Naive thymus-derived CD4-positive, alpha-beta T cell (primary cell): ENCODE measurements at places on chromosomes 7 and 10.
A peak's percentile ranks its signal among the peaks of the same experiment; 100 is the strongest.

GRCh38 chr7:131068604-131069021, 259.1 kb upstream of the MKLN1 start:
- DNase-seq, result no peak

DNA sequence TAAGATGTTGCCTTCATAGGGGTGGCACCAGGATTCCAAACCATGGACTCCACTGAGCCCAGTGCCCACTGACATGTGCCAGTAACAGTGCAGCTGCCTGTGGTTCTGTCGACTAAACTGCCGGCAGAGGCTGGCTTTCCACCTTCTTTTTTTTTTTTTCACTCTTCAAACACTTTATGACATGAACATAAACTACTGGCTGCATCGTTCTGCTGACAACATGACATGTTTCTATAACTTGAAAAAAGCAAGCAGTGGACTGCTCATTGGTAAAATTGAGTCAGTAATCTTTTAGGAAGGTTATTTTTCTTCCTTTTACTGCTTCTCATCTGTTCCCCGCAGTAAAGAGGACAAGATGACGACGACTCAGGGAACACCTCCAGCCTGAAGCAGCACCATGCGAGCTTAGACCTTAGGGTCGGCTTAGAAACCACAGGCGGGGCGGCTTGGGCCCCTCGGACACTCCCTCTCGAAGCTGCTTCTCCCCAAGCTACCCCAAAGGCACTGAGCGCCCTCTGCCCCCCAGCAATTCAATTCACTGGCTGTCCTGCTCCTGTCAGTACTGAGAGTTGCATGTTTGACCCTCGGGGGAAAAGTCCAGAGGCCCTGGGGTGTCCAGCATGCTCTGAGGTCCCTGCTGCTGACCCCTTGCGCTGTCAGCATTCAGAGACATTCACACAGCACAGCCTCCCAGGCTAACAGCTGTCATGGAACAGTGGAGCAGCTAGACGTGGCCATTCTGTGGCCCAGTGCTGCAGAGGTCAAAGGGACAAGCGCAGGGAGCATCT, 112.5 kb downstream of the EGFR start:
- no peak for DNase-seq

GRCh38 chr10:51030480-51030879, 43.8 kb upstream of the PRKG1 start:
- no peak for DNase-seq

DNA sequence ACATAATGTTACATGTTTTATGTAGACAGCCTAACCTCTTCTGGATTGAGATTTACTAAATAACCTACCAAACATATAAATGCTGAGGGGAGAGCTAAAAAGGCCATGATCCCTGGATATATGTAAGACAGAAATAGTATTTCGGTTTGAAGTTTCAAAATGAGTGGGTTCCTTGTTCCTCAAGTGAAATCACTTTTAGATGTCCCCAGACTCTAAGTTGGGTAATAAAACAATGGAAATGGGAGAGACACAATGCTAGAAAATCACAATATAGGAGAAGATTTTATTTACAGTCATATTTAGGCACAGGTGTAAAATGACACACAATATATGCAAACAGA, 56.5 kb downstream of the SHTN1 start:
- DNase-seq, result no peak

GRCh38 chr7:4724648-4725013, 42.5 kb downstream of the FOXK1 start:
- DNase-seq, result peak; percentile 29

DNA sequence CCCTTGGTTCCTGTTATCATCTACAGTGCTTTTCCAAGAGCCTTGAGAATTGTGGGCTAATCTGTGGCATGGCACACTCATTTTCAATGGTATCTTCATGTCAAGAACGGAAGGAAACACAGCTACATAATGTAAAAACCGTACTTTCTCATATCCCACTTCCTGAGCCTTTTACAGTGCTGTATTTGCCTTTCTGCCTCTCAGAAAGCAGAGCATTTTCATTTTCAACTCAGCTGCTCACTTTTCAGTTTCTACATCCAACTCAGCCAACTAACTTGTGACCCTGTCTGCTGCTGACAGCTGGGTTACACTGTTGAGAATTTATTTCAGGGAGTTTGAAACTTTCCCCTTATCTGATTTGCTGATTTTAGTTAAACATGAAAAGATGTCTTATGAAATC, 875.8 kb upstream of the KCND2 start:
- no peak for DNase-seq

GRCh38 chr10:74730246-74730645, 96.2 kb upstream of the KAT6B start:
- DNase-seq, result no peak

- DNase-seq, result no peak
Measured at GRCh38 chr10:71361581-71361980, 35.1 kb upstream of the CDH23 start.

GRCh38 chr10:49369216-49370162, 26.4 kb downstream of the DRGX start:
- DNase-seq, result no peak

GRCh38 chr7:158043551-158044481, 543.8 kb downstream of the PTPRN2 start:
- DNase-seq, result no peak

DNA sequence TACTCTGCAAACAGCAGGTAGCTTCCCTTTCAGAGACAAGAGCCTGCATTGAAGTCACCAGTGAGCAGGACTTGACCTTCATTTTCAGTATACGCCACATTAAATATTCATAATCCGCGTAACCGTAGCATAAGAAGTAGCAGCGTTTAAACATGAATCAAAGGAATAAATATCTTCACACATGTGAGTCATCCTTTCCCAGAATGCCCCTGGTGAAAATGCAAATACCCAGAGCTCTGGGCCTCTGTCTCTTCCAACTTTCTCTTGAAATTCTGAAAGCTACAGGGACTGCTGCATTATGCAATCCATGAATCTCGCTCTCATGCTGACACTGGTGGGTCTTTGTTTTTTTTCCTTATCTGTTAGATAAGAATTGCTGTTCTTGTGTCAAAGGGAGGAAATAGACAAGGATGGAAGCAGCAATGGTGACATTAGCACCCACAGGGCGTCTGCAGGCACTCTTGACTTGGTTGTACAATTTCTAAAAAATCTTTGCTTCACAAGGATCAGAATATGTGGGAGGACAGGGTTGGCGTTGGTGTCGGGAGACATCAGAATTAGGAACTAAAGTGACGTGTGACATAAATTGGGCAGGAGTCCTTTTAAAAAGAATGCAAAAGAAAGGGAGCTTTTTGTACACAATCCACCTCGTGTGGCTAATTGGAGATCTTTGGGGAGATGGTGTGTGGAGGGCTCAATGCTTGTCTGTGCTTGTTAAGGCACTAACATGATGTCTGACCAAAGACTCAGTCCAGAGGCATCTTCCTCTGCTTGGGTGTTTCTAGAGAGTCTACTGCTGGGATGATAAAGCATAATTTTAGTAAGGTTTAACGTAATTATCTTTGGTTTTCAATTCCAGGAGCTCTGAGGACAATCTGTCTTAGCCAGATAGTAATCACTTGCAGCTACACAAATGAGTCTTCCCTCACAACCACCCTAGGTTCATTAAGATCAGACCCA, 390.3 kb downstream of the KCNMA1 start:
- DNase-seq, result no peak

GRCh38 chr10:1377740-1378397, 321.7 kb downstream of the WDR37 start:
- no peak for DNase-seq

- DNase-seq, result no peak
Measured at GRCh38 chr10:72016608-72017300, 52.6 kb downstream of the CHST3 start.

- DNase-seq, result no peak
Measured at GRCh38 chr7:93968911-93969620, 35.1 kb downstream of the BET1 start.

GRCh38 chr7:24812305-24812945, 55.2 kb upstream of the GSDME start:
- peak; percentile 52 for DNase-seq

DNA sequence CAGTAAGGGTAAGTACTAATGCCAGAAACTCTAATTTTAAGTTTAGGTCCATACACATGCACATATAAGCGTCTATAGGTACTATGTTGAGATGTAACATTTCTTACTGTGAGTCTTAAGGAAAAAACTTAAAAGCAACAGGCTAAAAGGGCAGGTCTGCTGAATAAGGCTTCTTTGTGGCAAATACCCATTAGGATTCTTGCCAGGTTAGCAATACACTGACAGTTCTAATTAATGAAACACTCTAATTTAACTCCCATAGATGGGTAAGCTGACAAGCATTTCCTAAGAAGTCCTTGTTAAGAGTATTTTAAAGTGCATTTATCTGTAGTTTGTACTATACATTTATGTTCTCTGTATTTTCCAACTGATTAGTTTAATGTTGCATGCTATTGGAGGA, 14.0 kb downstream of the SCRN1 start:
- DNase-seq, result no peak

- no peak for DNase-seq
Measured at GRCh38 chr10:123240776-123241175, 86.6 kb downstream of the BUB3 start.

DNA sequence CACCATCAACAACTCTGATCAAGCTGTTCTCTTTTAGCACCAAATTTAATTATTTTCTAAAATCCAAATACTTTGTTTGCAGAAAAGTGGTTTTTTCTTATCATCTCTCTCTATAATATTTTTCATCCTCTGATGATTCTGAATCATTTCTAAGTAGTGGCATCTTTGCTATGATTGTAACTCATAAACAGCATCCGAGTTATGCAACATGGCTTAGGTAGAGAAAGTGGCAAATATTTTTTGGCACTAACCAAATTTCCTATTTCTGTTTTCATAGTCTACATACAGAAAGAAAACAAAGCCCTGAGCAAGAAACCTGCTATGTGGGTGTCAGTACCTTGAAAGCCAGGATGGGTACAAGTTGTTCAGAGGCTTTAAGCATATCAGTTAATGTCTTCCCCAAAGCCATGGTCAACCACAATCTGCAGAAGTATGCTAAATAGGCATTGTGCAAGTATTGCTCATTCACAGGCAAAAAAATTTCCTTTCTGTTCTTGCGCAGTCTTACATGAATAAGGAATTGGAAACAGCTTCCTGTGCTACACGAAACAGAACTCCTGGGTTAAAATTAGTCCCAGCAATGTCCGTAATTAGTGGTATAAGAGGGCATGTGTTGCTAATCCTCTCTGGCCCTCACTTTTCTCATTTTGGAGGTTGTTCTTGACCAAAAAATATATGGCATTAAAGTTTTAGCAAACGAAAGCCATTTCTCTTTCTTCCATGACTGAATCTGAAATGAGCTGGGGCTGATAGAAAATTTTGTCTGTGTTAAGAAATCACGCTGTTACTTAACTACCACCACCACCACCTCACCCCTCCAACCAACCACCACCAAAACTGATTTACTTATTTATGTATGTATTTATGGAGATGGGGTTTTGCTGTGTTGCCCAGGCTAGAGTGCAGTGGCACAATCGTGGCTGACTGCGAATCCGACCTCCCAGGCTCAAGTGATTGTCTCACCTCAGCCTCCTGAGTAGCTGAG, 325.6 kb upstream of the MAGI2 start:
- no peak for DNase-seq

GRCh38 chr7:34311591-34311990, 346.4 kb upstream of the NPSR1 start:
- DNase-seq, result no peak

GRCh38 chr7:12620371-12620770, 49.9 kb downstream of the SCIN start:
- no peak for DNase-seq

DNA sequence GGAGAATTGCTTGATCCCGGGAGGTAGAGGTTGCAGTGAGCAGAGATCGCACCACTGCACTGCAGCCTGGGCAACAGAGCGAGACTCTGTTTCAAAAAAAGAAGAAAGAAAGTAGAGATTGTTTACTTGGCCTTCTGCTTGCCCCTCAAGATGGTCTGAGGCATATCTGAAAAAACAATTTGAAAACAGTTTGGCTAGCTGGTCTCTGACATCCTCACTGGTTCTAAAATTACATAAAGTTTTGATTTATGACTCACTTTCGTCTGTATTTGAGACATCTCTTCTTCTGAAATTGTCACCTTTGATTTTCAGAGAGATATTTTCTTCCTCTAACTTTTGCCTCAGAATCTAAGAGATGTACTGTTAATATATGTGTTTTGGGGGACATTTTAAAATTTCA, 49.6 kb upstream of the HELLS start:
- DNase-seq, result no peak

DNA sequence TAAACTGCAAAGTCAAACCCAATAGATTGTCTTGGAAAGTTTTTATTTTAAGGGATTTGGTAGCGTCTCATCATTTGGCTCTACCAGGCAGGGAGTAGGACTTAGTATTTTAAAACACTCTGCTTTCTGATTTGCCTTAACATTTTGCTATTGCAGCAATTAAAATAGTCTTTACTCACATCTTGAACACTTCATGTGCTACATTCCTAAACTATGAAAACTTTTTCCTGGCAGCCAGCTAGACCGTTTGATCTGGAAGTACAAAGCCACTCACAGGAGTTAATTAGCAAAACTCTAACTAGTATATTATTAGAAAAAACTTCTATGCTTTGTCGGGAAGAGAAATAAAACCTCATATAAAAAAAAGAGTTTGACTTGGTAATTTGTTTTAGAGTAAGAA, 111.4 kb downstream of the TFPI2 start:
- no peak for DNase-seq

GRCh38 chr10:30098629-30099028, 39.2 kb upstream of the JCAD start:
- no peak for DNase-seq

GRCh38 chr7:103605640-103606039, 159.6 kb upstream of the SLC26A5 start:
- DNase-seq, result no peak

- no peak for DNase-seq
Measured at GRCh38 chr7:37729181-37729580, 45.6 kb downstream of the GPR141 start.

DNA sequence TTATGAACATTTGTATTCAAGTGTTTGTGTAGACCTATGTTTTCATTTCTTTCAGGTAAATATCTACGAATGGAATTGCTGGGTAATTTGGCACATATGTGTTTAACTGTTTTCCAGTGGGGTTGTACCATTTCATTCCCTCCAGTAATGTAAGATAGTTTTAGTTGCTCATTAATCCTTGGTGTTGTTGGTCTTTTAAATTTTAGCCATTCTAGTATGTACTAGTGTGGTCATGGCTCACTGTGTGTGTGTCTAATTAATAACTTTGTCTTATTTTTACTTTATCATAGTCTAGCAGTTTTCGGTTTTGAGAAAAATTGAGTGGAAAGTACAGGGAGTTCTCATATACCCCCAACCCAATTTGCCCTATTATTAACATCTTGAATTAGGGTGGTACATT, 278.8 kb downstream of the CAMK1D start:
- DNase-seq, result no peak

DNA sequence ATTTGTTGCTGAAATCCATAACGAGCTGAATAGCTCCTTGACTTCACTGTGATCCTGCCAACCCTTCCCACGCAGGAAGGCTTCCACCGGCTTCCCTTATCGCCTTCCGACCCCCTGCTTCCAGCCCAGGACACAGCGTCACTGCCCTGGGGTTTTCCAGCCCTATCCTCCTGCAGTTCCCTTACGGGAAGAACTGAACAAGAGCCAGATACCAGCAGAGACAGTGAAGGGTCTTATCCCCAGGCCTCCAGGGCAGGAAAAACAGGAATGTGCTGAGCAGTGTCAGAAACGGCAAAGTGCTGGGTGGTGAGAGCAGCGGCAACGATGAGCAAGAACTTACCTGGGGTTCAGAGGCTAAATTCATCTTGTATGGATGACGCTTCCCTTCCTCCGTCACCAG, 22.4 kb downstream of the PDLIM1 start:
- no peak for DNase-seq
